ENCODE measurements at places on chromosomes 12 and 14. TPM values are rescaled to one million over a fixed set of nuclear protein-coding genes. Genes with fewer than 3 reads are reported as not detected.
A peak's percentile ranks its signal among the peaks of the same experiment; 100 is the strongest.

DNA sequence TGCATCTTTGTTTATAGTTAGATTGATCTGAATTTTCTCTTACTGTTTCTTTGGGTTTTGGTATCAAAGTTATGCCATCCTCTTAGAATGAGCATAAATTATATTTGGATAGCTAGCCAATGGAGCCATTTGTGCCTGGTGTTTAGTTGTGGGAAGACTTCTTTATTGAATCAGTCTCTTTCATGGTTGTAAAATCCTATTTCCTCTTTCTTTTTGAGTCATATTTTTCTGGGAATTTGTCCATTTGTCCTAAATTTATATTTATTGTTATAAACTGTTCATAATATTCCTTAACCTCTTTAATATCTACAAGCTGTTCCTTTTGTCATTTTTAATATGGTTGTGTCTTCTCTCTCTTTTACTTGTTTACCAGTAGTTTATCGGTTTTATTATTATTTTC lies 462.5 kb downstream of the AEBP2 start:
- DNase-seq = no peak

- no peak for DNase-seq
Observed at GRCh38 chr12:50387972-50388478, 8.4 kb downstream of the FAM186A start.

DNA sequence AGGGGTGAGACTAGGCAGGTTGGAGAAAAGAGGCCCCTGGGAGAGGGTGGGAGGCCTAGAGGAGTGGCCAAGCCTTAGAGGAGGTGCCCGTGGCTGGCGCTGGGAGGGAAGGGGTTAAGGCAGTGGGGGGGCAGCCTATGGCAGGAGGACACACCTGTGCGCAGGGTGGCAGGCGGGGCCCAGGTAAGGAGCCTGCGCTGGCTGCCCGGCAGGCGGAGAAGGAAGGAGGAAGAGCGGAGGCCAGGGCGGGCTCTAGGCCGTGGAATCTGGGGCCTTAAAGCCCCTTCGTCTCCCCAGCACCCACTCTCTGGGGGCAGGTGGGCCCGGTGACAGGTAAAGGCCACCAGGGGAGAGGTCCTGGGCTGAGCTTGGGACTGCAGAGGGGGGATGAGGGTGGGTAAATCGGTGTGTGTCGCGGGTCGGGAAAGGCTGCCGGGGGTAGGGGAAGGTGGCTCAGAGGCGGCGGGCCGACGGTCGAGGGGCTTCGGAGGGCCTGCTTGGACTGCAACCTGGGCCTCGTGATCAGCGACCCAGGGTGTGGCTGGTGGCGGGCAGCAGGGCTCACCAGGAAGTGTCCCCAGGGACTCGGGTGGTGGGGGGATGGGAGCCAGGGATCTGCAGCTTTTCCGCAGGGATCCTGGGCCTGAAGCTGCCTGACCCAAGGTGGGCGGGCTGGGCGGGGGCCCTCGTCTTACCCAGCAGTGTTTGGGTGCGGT lies 7.3 kb downstream of the PHB2 start:
- DNase-seq = peak; percentile 50

- no peak for DNase-seq
Observed at GRCh38 chr14:63676615-63677014, 34.9 kb upstream of the WDR89 start.

GRCh38 chr14:74807853-74808545 lies 44.9 kb downstream of the YLPM1 start:
- DNase-seq = no peak

DNA sequence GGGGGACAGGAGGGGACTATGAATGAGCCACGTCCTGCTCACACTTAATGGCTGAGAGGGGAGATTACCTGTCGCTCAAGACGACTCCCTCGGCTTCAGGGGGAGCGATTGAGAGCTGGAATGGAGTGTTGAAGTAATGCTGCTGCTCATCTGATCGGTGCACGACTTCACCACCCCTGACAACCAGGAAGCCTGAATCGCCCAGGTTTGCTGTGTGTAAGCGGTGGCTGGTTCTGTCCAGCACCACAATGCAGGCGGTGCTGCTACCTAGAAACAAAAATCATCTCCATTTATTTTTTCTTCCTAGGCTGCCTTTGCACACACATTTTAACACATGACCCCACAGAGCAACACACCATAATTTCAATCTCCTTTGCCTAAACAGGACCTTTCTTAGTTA lies 37.3 kb downstream of the PPTC7 start:
- DNase-seq = no peak

GRCh38 chr12:3902921-3903320 lies 29.7 kb upstream of the PARP11 start:
- no peak for DNase-seq

The LRIG3 gene
- total RNA-seq = 10.8 TPM

The RFLNA gene
- not detected for total RNA-seq

The KRT86 gene
- total RNA-seq = not detected
